Thyroid gland (tissue), 4 donors: ENCODE measurements at places on chromosomes 1 and 21. TPM values are rescaled to one million over a fixed set of nuclear protein-coding genes. Genes with fewer than 3 reads are reported as not detected.

The RCSD1 gene
- 14.2 TPM for total RNA-seq

DNA sequence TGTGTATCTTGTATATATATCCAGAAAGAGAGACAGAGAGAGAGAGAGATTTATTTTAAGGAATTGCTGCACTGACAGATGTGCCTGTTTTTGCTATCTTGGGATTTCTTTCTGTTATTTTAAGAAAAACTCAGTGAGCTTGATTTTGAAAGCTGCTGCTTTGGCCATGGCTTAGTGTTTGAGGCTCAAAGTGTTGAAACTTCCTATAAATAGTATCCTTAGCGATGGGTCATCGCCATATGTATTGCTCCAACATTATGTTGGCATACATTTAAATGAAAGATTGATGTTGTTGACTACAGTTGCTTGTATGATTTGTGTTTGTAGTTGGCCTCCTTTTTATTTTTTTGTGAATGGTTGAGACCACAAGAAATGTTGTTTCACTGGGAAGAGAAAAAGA lies 29.0 kb upstream of the NTPCR start:
- no peak overlapping the region for H3K27ac ChIP-seq
- peaks cover 15% of the 10 kb centered on the region for H3K4me1 ChIP-seq
- no peak overlapping the region for H3K4me3 ChIP-seq

DNA sequence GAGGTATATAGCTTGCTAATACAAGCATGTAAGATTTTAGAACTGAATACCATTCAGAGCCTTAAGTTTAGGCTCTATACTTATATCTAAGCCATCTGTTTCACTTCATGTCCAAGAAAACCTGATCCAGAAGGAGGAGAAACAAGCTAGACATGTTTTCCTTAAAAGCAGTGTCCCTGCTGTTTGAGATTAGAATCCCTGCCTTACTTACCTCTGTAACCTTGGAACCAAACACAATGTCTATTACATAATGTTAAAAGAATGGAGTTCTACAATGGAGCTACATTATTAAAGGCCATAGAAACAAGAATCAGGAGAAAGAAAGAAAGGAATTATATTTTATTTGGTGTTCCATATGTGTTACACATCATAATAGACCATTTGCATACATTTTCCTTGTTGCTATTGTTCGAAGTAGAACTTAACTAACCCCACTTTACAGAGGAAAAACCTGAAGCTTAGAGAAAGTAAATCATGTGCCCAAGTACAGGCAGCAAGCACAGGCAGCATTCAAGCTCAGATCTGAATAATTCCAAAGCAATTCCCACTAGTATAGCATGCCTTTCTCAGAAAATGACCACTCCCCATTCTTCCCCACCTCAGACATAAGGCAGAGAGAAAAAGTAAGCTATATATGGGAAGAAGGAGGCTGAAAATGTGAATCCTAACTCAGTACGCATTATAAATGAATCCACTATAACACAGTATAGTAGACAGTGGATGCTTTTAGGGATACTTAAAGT lies 380.1 kb upstream of the SPAG17 start:
- H3K4me1 ChIP-seq = no peaks in the 10 kb centered on the region
- no peaks in the 10 kb centered on the region for H3K27me3 ChIP-seq
- DNase-seq = no peak

GRCh38 chr1:232628335-232629249 lies 1.3 kb downstream of the SIPA1L2 start:
- H3K4me3 ChIP-seq = peak overlapping the region; percentile 62
- peak; percentile 7 for DNase-seq
- no peak overlapping the region for H3K27ac ChIP-seq
- no peaks in the 10 kb centered on the region for H3K27me3 ChIP-seq

DNA sequence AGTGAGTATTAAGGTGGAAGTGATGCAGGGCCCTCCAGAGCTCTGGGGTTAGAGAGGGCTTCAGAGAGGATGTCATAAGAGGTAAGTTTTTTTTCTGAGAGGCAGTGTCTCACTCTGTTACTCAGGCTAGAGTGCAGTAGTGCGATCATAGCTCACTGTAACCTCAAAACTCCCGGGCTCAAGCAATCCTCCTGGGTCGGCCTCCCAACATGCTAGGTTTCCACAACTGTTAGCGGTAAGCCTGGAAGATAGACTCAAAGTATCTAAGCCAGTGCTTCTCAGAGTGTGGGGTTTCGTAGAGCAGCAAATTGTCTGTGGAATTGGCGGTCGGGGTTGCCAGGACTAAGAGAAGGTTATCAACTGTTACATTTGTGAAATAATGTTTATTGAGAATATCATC lies 18.6 kb upstream of the IGSF3 start:
- no peaks in the 10 kb centered on the region for H3K36me3 ChIP-seq
- no peaks in the 10 kb centered on the region for H3K4me1 ChIP-seq
- no peak overlapping the region for H3K4me3 ChIP-seq
- no peaks in the 10 kb centered on the region for H3K27me3 ChIP-seq
- DNase-seq = no peak

DNA sequence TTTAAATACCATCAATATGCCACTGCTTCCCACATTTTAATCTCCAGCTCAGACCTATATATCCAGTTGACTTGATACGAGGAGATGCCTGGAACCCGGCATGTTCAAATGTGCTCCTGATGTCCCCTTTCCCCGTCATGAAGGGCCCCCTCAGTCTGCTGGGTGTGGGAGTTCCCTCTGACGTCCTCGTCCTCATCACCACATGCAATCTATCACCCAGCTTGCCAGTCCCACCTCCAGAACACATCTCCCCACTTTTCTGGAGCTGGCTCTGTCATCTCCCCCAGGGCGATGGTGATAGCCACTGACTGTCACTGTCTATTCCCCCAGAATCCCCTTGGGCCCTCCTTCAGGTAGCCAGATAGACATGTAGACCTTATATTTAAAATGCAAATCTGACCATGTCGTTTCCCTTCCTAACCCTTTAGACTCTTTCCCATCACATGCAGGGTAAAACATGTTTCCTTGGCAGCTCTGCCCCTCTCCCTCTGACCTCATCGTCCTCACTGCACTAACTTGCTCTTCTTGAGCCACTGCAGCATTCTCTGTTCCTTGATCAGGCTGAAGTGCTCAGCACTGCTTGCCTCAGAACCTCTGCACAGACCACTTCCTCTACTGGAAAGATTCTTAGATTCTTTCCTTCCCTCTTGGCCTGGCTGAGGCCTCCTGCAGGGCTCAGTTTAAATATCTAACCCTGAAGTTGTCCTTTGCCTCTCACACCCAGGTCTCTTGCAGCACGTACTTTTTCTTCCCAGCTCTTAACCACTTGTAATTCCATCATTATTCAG lies 7.4 kb downstream of the AZIN2 start:
- H3K4me1 ChIP-seq = no peaks in the 10 kb centered on the region
- no peak overlapping the region for H3K4me3 ChIP-seq
- H3K27me3 ChIP-seq = no peaks in the 10 kb centered on the region
- DNase-seq = no peak
- no peaks in the 10 kb centered on the region for H3K36me3 ChIP-seq

GRCh38 chr1:221598122-221598521 lies 143.8 kb downstream of the DUSP10 start:
- H3K4me1 ChIP-seq = no peaks in the 10 kb centered on the region
- H3K27me3 ChIP-seq = no peaks in the 10 kb centered on the region
- no peak overlapping the region for H3K27ac ChIP-seq

- no peak for DNase-seq
- H3K36me3 ChIP-seq = peaks cover 42% of the 10 kb centered on the region
- H3K27me3 ChIP-seq = no peaks in the 10 kb centered on the region
- H3K4me1 ChIP-seq = peaks cover 5% of the 10 kb centered on the region
- H3K4me3 ChIP-seq = no peak overlapping the region
These were observed 127.8 kb downstream of the MACF1 start for GRCh38 chr1:39332291-39332690.

DNA sequence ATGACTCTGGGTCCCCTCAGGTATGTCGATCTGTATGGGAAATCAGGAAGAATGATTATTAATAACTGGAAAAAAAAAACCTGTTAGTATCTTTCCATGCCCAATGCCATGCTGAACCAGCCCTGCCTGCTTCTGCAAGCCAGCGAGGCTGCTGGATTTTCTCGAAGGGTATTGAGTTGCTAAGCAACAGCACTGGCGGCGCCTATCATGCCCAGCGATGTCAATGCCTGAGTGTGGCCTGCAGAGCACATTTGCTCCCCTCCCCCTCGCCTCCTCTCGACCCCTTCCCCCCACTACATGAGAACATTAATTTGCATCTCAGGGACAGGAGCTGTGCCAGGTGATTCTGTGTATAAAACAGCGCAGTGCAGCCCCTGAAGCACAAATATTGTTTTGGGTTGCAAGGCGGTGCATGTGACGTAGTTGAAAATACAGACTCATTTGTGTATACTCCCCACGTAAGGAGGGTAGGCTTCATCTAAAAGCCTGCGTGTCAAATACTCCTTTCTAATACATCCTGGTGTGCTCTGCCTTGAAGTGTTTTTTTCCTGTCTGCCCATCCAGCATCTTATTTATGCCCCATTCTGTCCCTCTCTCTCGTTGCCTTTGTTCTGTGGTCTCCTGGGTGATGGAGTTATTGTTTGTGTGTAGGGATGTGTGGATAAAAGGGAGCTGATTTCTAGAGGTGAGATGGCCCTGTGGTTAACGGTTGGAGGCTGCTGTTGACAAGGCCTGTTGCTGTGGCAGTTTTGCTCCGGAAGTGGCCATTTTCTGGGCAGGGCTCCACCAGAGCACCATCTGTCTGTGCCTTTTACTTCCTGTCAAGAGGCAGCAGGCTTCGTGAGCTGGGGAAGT lies 32.7 kb upstream of the ATP5PO start:
- H3K36me3 ChIP-seq = no peaks in the 10 kb centered on the region
- no peak overlapping the region for H3K4me3 ChIP-seq

- no peaks in the 10 kb centered on the region for H3K36me3 ChIP-seq
- no peak overlapping the region for H3K4me3 ChIP-seq
- DNase-seq = no peak
- no peak overlapping the region for H3K27ac ChIP-seq
- peaks cover 3% of the 10 kb centered on the region for H3K4me1 ChIP-seq
These were observed 18.9 kb downstream of the KPNA6 start for GRCh38 chr1:32126770-32127169.

DNA sequence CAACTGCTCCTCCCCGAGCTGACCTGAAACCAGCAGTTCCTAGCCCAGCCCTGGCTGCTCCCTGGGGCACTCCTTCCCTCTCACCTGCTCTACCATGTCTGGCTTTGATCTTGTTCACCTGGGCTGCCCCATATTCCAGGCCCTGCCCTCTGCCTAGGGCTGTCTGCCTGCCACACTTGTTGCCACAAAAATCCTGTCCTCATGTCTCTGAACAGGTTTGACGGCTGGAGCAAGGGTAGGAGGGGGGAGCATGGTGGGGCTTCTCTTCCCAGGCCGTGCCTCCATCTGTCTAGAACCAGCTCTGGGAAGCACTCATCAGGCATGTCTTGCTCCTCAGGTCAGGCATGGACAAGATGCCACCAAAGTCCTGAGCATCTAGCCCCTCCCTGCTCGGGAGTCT lies 44.3 kb upstream of the WNT2B start:
- H3K27me3 ChIP-seq = no peaks in the 10 kb centered on the region
- peaks cover 37% of the 10 kb centered on the region for H3K4me1 ChIP-seq
- H3K36me3 ChIP-seq = no peaks in the 10 kb centered on the region
- no peak overlapping the region for H3K4me3 ChIP-seq

DNA sequence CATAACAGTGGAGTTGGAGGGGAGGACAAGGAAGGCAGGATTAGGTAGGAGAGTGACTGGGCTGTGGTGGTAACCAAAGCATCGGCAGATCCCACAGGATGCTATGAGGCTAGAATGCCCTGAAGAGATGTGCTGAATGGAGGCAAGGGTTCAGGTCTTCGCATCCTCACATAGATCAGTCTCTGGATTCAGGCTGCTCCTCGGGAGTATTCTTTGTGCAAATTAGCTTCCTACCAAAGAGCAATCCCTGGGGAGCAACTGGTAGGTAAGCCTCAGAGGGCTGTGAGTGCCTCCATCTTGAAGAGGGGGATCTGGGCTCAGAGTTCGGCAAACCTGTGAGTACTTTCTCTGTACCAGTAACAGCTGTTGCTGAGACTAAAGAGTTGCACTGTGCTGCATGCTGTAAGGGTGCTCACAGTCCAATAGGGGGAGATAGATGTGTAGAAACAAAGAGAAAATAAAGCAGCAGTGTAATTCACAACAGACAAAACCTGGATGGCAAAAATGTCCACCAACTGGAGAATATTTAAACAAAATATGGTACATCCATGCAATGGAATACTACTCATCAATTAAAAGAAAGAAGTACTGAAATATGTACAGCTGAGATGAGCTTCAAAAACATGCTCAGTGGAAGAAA lies 322.4 kb upstream of the DEPDC1 start:
- H3K4me1 ChIP-seq = peaks cover 6% of the 10 kb centered on the region
- H3K4me3 ChIP-seq = no peak overlapping the region
